COR-L47 (cell line): ENCODE measurements at places on chromosomes 1 and 21.

GRCh38 chr21:42736646-42737350 is 83.4 kb downstream of the PDE9A start:
- no peak for DNase-seq

DNA sequence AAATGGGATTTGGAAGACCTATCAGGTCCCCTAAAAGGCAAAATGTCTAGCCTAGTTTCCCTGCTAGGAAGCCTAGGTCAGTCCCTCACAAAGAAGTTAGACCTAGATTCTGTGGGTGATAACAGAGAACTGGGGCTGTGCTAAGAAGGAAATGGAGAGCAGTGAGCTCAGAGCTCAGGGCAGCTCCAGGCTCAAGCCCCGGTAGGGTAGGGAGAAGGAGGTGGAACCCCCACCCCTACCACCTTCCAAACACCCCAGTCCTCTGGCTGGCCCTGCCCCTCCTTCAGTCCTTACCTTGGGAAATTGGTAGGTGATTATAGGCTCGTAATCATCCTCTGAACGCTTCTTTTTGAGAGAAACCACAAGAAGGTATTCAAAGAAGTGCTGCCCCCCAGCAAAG is 1.1 kb downstream of the DENND2D start:
- no peak for DNase-seq

- no peak for DNase-seq
These were observed 32.2 kb downstream of the ANGEL2 start for GRCh38 chr1:212983482-212983881.

DNA sequence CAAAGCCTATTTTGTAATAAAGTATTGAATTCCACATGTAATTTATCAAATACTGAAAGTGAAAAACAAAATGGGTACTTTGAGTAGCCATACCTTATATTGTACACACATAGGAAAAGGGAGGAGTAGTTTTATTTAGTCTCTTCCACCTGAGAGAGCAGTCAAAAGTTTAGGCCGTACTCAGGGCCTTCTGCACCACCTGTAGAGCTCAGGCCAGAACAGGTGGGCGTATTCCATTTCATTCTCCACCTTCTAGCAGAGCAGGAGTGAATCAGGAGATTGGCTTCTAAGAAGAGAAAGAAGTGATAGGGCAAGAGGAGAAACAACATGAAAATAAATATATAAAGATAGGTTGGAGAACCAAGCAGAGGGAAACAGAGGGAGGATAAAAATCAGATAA is 44.0 kb downstream of the TRAF5 start:
- no peak for DNase-seq

DNA sequence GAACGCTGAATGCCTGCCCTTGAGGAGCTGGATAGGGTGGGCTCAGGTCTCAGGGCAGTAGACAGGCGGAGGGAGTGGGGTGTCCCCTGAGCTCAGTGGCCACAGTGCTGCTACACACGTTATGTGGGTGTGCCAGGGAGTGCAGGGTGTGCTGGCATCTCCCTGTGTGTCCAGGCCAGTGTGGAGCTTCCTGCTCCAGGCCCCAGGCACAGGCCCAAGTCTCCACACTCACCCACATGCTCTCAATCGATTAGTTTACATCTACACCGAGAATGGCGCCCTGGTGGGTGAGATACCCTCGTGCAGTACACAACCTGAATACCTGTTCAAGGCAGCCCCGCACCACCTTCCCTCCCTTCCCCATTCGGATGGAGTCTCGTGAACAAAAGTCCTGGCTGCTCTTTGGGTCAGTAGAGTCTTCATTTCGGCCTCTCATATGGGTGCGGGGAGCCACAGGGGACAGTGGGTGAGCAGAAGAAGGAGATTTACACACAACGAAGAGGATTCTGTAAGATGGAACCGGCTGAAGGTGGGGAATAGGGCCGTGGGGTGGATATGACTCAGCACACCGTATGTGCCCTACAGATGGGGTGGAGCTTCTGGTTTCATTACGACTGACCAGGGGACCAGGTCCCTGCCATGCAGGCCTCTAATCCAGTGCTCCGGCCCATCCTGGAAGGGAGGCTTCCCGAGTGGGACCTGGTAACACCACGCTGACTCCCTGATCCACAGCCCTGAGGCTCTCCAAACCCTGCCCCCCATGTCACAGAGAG is 93.3 kb downstream of the SPSB1 start:
- no peak for DNase-seq

- DNase-seq: no peak
These were observed 75.3 kb downstream of the FOXJ3 start for GRCh38 chr1:42259739-42260064.

- DNase-seq: peak; percentile 49
These were observed 34.1 kb upstream of the CNIH3 start for GRCh38 chr1:224582041-224582440.

DNA sequence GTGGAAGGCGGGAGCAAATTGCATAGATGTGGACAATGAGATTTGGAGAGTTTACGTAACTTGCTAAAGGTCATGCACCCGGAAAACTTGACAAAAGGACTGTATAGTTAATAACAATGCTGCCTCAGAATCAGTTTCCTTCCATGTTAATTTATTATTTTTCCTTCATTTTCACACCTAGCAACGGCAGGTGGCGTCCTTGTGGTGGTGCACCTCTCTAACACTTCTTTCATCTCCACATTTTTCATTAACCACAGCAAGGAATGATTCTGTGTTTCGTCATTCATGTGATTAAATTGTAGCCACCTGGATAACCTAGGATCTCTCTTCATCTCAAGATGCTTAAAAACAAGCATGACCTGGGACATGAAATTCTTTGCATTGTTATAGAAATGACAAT is 2133.0 kb downstream of the NCAM2 start:
- no peak for DNase-seq

- DNase-seq: no peak
These were observed 30.1 kb downstream of the NTPCR start for GRCh38 chr1:232980355-232980978.

- no peak for DNase-seq
These were observed 110.0 kb upstream of the SPAG17 start for GRCh38 chr1:118294875-118295642.

GRCh38 chr1:107394301-107394700 is 253.5 kb downstream of the NTNG1 start:
- DNase-seq: no peak

DNA sequence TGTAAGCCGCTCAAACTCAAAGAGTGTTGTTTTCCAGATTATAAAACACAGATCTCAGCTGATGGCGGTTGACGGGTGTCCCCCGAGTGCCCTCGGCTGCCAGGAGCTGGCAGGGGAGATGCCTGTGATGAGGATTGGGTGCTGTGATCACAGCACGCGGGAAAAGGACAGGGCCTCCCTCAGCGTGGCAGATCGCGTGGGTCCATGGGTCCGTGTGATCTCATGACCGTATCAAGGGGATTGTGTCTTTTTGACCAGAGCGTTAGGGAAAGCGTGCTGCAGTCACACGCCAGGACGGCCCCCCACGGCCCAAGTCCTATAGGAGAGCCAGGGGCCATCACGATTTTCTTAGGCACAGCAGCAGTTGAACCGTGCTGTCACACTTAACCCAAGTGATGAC is 51.9 kb downstream of the PDE9A start:
- DNase-seq: no peak

DNA sequence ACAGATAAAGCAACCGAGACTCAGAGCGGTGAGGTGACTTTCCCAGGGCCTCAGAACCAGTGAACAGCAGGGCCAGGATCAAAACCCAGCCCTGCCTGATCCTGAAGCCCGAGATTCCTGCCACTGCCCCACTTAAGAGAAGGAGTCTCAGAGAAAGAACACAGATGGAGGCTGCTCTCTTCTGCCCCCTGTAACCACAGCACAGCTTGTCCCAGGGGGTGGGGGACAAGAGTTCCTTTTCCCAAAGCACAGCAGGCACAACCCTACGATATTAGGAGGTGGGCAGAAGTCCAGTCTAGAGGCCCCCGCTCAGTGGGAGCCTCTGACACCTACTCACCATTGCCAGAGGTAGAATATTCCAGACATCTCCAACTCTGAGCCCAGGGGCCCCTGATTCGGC is 24.0 kb upstream of the VWA5B1 start:
- DNase-seq: no peak

GRCh38 chr1:43405219-43405875 is 15.6 kb downstream of the SZT2 start:
- DNase-seq: no peak

DNA sequence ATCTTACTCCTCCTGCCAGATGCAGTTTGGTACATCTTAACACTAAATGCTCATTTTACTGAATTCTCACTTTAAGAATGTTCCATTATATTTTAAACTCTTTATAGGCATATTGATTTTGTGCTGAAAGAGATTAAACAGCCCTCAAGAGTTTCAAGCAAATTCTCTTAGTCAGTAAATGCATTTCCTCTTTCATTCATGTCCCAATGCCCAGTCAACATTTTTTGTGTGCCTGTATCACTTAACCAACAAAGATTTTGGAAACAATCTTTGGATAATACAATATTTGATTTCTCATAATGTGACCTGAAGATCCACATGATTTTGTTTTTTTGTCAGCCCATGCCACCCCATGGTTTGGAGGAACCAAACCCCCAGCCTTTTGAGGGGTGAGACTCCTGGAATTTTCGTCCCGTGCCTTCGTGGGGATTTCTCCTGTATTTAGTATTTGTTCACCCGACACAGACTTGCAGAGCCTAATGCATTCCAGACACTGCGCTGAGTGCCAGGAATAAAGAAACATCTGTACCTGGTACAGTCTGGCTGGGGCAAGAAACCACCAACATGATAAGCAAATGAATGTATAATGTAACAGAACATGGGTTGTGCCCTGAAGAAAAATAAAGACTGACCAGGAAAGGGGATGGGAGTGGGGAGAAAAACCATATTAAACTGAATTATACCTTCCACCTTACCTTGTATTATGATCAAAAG is 47.1 kb upstream of the ETS2 start:
- no peak for DNase-seq

DNA sequence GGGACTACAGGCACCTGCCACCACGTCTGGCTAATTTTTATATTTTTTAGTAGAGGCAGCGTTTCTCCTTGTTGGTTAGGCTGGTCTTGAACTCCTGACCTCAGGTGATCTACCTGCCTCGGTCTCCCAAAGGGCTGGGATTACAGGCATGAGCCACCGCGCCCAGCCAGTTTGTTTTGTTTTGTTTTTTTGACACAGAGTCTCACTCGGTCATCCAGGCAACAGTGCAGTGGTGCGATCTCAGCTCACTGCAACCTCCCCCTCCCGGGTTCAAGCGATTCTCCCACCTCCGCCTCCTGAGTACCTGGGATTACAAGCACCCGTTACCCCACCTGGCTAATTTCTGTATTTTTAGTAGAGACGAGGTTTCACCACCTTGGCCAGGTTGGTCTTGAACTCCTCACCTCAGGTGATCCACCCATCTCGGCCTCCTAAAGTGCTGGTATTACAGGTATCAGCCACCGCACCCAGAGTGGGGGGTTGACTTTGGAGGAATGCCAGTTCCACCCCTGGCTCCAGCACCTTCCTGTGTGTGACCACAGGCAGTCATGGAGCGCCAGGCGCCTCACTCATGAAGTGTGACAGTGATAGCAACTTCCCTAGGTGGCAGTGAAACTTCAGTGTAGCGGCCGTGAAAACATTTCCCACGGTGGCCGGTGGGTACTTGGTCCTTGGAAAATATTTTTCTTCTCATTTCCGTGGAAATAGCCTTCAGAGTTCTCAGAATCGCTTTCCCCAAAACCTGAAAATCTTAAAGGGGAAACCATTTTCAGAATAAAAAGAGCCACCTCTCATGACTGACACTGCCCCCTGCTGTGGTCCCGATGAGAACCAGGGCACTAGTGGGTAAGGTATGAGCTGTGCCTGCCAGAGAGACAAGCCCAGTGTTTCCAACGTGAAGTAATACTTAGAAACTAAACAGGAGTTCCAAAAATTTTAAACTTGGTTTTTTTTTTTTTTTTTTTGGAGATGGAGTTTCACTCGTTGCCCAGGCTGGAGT is 48.6 kb downstream of the WDR4 start:
- DNase-seq: no peak

GRCh38 chr1:206000641-206001339 is 2.4 kb downstream of the RAB7B start:
- no peak for DNase-seq
